ENCODE measurements at places on chromosomes 1 and 21. TPM values are rescaled to one million over a fixed set of nuclear protein-coding genes. Genes with fewer than 3 reads are reported as not detected.

PPCS gene
- 54.0 TPM for total RNA-seq

ZNF670 gene
- 2.0 TPM for total RNA-seq

ITGB2 gene
- total RNA-seq = 0.34 TPM

CLEC20A gene
- total RNA-seq = not detected

OR2T2 gene
- not detected for total RNA-seq

FCAMR gene
- total RNA-seq = not detected

PLPPR5 gene
- total RNA-seq = under 0.01 TPM

UBL4B gene
- not detected for total RNA-seq

PADI2 gene
- total RNA-seq = under 0.01 TPM

TMCC2 gene
- total RNA-seq = 3.4 TPM

IPP gene
- total RNA-seq = 6.8 TPM

ZNF593OS gene
- not detected for total RNA-seq

ADGRL2 gene
- total RNA-seq = 18.9 TPM

SH2D5 gene
- total RNA-seq = 5.5 TPM

NR1I3 gene
- total RNA-seq = not detected

GJA5 gene
- total RNA-seq = not detected

CFAP74 gene
- total RNA-seq = not detected

FRRS1 gene
- total RNA-seq = 7.6 TPM

FCGR3B gene
- not detected for total RNA-seq

RASAL2 gene
- total RNA-seq = 6.9 TPM

CA6 gene
- not detected for total RNA-seq

LYPD8 gene
- not detected for total RNA-seq

ARL8A gene
- total RNA-seq = 25.2 TPM

TRIM33 gene
- total RNA-seq = 11.1 TPM

CFHR3 gene
- total RNA-seq = not detected

TAS1R3 gene
- total RNA-seq = under 0.01 TPM

FCRL6 gene
- total RNA-seq = not detected

RPTN gene
- not detected for total RNA-seq

SHE gene
- total RNA-seq = not detected

SLC2A5 gene
- not detected for total RNA-seq

PRDM16 gene
- 0.45 TPM for total RNA-seq

C4BPB gene
- not detected for total RNA-seq

DENND1B gene
- 3.0 TPM for total RNA-seq

CLDN17 gene
- total RNA-seq = not detected

CD52 gene
- not detected for total RNA-seq

PKN2 gene
- 12.5 TPM for total RNA-seq

PHLDA3 gene
- total RNA-seq = 49.1 TPM

ACKR1 gene
- total RNA-seq = not detected

S100A5 gene
- not detected for total RNA-seq

CD1D gene
- 0.67 TPM for total RNA-seq

CIART gene
- total RNA-seq = 0.74 TPM

NHLH2 gene
- not detected for total RNA-seq

TRIM17 gene
- 0.45 TPM for total RNA-seq

SMPDL3B gene
- total RNA-seq = not detected

SLC30A2 gene
- total RNA-seq = not detected

ACBD3 gene
- 40.7 TPM for total RNA-seq

PLCH2 gene
- under 0.01 TPM for total RNA-seq

All from bronchus fibroblast of lung (primary cell).